KBM-7 (cell line): ENCODE measurements at places on chromosomes 13 and 19.

DNA sequence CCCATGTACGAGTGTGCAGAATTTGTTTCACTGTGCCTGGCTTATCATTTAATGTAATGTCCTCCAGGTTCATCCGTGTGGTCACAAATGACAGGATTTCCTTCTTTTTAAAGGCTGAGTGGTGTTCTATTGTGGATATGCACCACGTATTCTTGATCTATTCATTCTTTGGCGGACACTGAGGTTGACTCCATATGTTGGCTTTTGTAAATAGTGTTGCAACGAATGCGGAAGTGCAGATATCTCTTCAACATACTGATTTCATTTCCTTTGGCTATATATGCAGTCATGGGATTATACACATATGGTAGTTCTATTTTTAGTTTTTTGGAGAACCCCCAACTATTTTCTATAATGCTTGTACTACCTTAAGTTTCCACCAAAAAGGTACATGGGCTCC, 13.0 kb downstream of the OR7A5 start:
- DNase-seq = peak; percentile 63

- DNase-seq = no peak
These were observed 187.1 kb downstream of the TDRD3 start for GRCh38 chr13:60583911-60584753.

DNA sequence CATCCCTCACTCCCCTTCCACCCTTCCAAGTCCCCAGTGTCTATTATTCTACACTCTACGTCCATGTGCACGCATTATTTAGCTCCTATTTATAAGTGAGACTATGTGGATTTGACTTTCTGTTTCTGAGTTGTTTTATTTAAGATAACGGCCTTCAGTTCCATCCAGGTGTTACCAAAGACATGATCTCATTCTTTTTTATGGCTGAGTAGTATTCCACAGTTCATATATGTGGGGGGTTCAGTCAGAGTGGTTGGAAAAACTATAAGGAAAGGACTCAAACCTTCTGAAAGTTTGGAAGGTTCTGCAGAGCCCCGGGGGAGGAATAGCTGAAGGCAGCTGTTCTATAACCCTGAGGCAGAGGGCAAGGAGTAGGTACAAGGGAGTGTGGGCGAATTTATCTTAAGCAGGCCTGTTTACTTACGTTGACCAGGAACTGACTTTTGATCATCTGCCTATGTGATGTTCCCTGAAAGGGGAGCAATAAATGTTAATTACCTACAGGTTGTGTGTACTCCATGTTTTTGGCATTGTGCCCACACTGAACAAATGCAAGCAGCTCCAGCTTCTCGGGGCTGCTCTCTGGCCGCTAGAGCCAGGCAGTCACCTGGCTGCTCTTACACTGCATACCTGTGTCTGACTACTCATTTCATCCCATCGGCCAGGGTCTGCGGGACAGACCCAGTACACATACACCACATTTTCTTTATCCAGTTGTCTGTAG, 13.5 kb upstream of the ADGRE1 start:
- DNase-seq = no peak

GRCh38 chr13:46170687-46171086, 11.3 kb downstream of the LCP1 start:
- peak; percentile 65 for DNase-seq

- DNase-seq = no peak
These were observed 1.6 kb upstream of the ZNF556 start for GRCh38 chr19:2865334-2866100.

DNA sequence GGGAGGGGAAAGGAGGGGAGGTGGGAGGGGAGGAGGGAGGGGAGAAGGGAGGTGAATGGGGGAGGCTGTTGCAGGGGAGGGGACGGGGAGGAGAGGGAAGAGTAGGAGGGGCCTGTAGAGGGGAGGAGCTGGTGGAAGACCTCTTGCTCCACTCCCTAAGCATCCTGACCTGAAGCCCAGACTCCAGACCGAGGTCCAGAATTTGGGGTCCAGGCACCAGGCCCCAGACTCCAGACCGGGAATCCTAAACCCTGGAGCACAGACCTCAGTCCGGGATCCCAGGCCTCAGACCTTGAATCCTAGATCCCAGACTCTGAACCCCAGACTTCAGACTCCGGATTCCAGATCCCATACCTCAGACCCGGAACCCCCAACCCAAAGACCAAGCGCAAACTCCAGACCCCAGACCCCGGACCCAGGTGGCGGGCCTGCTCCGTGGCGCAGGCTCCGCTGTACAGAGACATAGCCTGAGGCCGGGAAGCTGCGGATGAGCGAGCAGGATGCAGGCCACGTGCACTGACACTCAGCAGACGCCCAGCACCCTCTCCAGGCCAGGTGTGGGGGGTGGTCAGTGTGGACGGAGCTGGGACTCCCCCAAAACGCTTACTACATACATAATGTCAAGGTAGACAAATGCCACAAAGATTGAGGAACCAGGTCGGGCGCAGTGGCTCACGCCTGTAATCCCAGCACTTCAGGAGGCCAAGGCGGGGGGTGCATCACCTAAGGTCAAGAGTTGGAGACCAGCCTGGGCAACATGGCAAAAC, 710 bp upstream of the BTBD2 start:
- DNase-seq = no peak

GRCh38 chr13:40812102-40812501, 22.7 kb downstream of the SLC25A15 start:
- DNase-seq = no peak

GRCh38 chr13:73998631-73999030, 135.6 kb downstream of the KLF12 start:
- DNase-seq = no peak

DNA sequence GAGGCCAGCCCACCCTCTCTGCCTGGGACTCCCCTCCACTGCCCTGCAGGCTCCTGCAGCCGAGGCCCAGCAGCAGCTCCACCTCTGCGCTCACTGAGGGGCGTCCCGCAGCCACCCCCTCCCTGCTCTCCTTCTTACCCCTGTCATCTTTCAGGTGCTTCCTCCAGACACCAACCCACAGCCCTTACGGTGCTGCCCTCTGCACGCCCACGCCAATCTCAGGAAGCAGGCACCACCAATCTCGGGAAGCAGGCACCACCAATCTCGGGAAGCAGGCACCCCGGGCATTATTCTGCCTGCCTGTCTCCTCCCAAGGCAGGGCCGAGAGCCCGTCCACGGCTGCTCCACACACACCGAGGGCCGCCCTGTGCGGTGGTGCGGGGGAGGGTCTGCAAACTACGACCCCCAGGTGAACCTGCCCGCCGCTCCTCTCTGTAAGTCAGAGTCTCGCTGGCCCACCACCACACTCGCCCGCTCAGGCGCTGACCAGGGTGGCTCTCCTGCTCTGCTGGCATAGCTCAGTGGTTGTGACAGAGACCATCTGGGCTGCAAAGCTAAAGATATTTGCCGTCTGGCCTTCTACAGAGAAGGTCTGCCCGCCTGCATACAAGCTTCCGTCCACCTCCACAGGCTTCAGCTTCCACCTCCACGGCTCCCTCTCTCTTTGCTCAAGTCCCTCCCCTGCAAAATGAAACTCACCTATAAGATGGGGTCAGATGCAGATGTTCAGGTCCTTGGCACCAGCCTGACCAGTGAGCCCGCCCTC, 2.9 kb downstream of the LSM7 start:
- DNase-seq = no peak

- DNase-seq = no peak
These were observed 426.7 kb downstream of the TBC1D4 start for GRCh38 chr13:75055296-75055695.

DNA sequence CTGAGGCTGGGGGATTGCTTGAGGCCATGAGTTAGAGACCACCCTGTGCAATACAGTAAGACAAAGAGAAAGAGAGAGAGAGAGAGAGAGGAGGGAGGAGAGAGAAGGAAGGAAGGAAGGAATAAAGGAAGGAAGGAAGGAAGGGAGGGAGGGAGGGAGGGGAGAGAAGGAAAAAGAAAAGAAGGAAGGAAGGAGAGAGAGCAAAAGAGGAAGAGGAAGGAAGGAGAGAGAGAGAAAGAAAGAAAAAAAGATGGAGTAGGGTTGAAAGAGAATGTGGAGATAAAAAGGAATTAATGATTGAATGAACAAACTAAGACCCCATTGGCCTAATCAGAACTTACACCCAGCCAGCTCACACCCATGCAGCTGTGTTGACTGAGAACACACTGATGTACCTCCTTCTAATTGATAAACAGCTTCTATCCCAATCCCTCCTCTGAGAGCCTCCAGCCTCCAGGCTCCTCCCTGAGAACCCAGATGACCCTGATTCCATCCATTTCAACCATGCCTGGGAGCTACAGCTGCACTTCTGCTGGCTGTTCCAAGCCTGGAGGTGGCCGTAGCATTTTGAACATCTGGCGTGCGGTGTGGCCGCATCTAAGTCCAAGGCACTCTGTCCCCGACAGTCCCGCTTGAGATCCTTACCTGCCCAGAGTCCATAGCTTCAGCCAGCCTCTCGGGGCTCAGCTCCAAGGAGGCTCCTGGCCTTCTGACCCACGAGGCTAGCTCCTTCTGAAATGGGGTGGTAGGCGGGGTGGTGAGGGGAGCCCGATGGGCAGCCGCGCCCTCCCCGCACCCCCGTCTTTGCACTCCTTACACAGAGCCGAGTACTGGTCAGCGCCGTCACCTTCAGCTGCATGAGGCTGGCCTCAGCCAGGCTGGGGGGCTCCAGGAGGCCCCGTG, 1.1 kb downstream of the PRODH2 start:
- no peak for DNase-seq

DNA sequence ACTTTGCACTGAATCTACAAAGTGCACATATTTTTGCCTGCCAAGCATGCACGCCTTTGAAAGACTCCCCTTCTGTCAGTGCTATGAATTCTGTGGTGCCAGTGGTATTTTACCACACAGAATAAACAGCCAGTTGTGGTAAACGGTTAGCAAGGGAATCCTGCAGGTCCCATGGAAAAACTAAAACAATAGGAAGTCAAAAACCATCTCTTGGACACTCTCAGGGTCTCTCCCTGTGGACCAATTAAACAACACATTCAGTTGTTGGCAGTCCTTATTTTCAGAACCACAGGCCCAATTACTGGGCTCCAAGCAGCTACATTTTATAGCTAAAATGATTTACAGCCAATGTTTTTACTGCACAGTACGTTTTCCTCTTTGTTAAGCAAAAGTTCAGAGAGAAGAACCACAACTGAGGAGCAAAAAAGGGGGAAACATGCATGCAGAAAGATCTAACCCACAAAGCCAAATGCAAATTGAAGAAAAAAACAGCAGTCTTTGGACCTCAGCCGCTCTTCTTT, 116.9 kb downstream of the KCTD12 start:
- no peak for DNase-seq

- peak; percentile 83 for DNase-seq
These were observed 5.7 kb downstream of the REX1BD start for GRCh38 chr19:18594096-18594823.

DNA sequence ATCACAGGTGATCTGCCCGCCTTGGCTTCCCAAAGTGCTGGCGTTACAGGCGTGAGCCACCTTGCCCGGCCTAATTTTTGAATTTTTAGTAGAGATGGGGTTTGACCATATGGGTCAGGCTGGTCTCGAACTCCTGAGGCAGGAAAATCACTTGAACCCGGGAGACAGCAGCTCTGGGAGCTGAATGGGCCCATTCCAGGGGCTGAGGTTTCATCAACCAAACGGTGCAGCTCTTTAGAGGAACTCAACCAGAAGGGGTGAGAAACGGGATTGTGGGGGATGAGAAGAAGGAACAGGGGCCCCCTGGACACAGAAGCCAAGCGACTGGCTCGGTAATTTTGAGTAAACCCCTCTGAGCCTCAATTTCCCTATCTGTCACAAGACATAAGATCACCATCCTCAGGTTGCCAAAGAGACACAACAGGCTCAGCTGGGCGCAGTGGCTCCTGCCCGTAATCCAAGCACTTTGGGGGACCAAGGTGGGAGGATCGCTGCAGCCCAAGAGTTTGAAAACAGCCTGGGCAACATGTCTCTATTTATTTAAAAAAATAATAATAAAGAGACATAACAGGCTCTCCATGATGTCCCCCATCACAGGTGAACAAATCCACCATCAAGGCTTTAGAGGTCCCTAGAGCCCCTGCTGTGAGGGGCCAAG, 562 bp downstream of the IQCN start:
- DNase-seq = no peak

GRCh38 chr13:74134777-74135325, 647 bp upstream of the KLF12 start:
- DNase-seq = peak; percentile 35

- DNase-seq = no peak
These were observed 1.6 kb upstream of the MRI1 start for GRCh38 chr19:13762635-13763235.

- no peak for DNase-seq
These were observed 324.0 kb upstream of the SPRY2 start for GRCh38 chr13:80664950-80665349.

- no peak for DNase-seq
These were observed 110.2 kb upstream of the DOCK9 start for GRCh38 chr13:99087954-99088491.

- no peak for DNase-seq
These were observed 11.9 kb downstream of the LTBP4 start for GRCh38 chr19:40612831-40613689.

DNA sequence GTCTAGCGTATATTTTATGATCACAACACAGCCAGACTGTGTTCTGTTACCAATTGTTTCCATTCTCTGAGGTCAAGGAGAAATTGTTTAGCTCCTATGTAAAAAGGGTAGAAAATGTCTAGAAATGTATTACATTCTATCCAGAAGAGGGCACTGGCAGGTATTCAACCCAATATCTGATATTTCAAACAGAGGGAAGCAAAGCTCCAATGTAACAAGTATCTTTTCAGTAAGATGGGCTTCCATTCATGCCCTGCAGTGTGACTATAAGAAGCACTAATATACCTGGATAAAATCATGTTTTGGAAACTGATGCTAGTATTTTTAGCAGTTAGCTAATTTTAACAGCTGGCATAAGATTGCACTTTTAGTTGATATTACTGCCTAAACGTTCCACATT, 312.7 kb downstream of the FGF14 start:
- no peak for DNase-seq

DNA sequence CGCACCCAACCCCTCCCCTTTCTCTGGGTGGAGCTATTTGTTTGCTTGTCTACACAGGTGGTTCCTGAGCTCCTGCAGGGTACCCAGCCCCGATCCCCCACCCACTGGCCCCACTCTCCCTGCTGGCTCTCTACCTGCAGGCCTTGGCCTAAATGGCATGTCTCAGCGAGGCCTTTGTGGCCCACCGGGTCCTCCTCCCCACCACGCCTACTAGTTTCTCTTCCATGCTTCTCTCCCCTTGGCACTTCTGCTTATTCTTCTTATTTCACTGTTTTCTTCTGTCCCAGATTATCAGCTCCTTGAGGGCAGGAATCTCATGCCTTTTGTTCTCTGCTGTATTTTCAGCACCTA, 57.4 kb upstream of the ZNF536 start:
- DNase-seq = no peak

DNA sequence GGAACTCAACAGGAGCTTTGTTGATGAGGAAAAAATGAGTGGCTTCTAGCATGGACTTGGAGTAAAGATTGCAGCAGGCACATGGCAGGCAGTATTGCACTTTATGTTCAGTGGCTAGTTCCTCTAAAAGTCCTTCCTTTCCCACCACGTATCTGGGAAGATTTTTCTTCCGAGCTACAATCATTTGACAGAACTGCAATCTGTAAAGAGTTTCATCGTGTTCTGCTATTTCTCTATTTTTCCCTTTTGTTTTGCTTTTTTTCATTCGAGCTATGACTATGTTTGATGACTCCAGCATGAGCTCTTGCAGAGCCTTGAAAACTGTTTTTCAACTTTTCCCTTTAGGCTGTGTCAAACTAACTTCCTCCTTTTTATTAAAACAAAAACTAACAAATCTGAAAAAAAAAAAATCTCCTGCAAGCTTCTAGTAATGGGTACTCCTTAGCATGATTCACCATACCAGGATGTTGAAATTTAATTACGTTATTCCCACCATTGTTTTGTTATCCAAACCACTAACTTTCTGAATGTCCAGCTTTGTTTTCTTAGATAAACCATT, 12.3 kb downstream of the CLDN10 start:
- DNase-seq = peak; percentile 62
